ENCODE measurements at places on chromosomes 1 and 21.
A peak's percentile ranks its signal among the peaks of the same experiment; 100 is the strongest.

- DNase-seq: no peak
Measured at GRCh38 chr1:218851586-218851985, 322.1 kb upstream of the LYPLAL1 start.

GRCh38 chr1:207030522-207031009, 2.0 kb downstream of the C1orf116 start:
- DNase-seq: no peak

GRCh38 chr1:212624976-212625501, 16.5 kb downstream of the ATF3 start:
- no peak for DNase-seq

- no peak for DNase-seq
Measured at GRCh38 chr1:181002582-181003172, 20.0 kb downstream of the STX6 start.

- no peak for DNase-seq
Measured at GRCh38 chr1:172824209-172824608, 165.3 kb downstream of the FASLG start.

GRCh38 chr1:192951691-192952460, 107.3 kb downstream of the UCHL5 start:
- no peak for DNase-seq

- DNase-seq: no peak
Measured at GRCh38 chr1:21123287-21123948, 53.3 kb downstream of the EIF4G3 start.

GRCh38 chr1:200749090-200749489, 10.4 kb downstream of the CAMSAP2 start:
- DNase-seq: no peak

DNA sequence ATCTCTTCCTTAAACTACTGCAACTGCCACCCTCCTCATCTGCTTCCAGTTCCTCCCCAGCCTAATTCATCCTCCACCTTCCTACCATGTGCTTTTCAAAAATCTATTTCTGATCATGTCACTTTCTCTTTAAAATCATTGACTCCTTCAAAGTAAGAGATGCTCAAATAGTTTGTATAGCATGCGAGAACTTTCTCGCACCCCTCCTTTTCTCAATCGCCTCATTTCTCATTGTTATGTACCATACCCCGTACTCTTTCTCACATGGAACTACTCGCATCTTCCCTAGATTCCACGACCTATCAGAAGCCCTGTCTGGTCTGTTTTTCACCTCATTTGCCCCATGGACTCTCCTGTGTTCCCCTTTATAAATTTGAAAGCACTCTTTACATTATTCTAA, 238.2 kb downstream of the NRIP1 start:
- DNase-seq: no peak

DNA sequence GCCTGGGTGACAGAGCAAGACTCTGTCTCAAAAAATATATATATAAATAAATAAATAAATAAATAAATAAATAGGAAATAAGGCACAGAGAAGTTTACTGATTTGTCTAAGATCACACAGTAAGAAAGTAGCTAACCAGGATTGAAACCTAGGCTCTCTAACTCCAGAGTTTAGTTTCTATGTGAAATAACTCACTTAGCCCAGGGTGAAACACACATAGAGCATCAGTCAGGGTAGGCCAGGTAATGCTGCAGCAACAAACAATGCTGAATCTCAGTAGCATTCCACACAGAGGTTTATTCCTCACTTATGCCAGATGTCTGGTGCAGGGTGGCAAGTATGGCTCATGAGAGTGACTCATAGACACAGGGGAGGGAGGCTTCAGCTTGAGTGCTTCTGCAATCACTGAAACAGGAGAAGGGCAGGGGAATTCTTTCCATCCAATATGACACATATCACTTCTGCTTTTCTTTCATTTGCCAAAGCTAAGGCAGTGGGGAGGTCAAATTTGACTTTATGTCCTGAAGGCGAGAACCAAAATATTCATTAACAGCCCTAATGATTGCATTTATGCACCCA, 37.1 kb upstream of the KANK4 start:
- DNase-seq: no peak

- DNase-seq: no peak
Measured at GRCh38 chr1:222241410-222241809, 306.5 kb downstream of the HHIPL2 start.

GRCh38 chr1:155706139-155706538, 17.2 kb downstream of the DAP3 start:
- DNase-seq: no peak

GRCh38 chr1:179190861-179191260, 38.6 kb downstream of the ABL2 start:
- no peak for DNase-seq

- no peak for DNase-seq
Measured at GRCh38 chr1:225354906-225355305, 72.9 kb downstream of the LBR start.

DNA sequence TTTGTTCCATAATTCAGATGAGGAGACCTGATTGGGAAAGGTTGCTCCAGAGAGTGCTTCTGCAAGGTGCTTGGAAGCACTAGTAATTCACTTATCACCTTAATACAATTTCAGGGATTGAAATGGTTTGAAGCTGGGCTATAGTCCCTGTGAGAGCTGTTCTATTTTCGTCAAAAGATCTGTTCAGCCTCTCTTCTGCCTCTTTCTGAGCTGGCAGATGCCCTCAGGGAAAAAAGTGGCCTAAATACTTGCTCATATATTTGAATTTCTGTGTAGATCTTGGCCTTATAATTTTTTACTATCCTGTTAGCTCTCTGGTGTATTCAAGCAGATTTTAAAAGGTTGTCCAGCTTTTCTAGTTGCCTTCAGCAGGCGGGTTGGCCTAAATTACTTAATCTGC, 22.3 kb downstream of the C1orf146 start:
- DNase-seq: no peak

DNA sequence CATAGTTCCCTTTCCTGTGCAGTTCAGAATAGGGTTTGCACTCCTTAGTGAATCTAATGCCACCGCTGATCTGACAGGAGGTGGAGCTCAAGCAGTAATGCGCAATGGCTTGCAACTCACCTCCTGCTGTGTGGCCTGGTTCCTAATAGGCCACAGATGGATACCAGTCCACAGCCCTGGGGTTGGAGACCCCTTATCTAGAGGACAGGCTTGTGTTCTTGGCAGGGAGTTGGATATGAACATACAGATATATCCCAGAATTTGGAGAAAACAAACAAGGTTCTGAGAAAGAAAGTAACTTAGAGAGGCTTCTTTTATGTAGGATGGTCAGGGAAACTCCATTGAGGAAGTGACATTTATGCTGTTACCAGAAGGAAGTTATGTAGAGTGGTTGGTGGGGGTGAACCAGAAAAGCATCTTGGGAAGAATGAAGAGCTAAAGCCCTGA, 5.1 kb upstream of the PTPRC start:
- no peak for DNase-seq

- DNase-seq: no peak
Measured at GRCh38 chr21:29697555-29698193, 242.1 kb downstream of the GRIK1 start.

- DNase-seq: no peak
Measured at GRCh38 chr1:236882678-236883077, 87.6 kb downstream of the MTR start.

- no peak for DNase-seq
Measured at GRCh38 chr1:25682059-25682601, 65.5 kb downstream of the MAN1C1 start.

DNA sequence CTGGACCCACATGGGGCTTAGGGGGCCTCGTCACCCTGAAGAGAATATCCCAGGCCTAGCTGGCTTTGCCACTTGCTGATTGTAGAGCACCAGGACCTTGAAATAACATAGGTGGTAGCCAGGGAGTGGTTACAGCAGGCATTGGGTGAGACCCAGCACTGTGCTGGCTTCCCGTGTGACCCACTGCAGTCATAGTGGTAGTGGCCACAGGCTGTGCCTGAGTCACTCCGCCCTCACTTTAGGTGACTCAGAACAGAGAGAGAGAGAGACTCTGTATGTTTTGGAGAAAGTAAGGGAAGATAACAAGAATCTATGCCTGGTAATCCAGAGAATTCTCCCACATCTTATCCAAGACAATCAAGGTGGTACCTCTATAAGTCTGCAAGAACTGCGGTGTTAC, 98.7 kb upstream of the LHX8 start:
- peak; percentile 10 for DNase-seq

- no peak for DNase-seq
Measured at GRCh38 chr1:152577168-152577567, 3.1 kb downstream of the LCE3D start.

Data from NK-92 treated with Interleukin-12 subunit alpha and Interleukin-12 subunit beta, amount 100 ng/mL, for 24 hours (cell line).